Stimulated activated CD4-positive, alpha-beta T cell treated with anti-CD3 and anti-CD28 coated beads, Interleukin-2, amount 100 ng/mL, for 24 hours (primary cell): ENCODE measurements at places on chromosomes 1 and 21.

DNA sequence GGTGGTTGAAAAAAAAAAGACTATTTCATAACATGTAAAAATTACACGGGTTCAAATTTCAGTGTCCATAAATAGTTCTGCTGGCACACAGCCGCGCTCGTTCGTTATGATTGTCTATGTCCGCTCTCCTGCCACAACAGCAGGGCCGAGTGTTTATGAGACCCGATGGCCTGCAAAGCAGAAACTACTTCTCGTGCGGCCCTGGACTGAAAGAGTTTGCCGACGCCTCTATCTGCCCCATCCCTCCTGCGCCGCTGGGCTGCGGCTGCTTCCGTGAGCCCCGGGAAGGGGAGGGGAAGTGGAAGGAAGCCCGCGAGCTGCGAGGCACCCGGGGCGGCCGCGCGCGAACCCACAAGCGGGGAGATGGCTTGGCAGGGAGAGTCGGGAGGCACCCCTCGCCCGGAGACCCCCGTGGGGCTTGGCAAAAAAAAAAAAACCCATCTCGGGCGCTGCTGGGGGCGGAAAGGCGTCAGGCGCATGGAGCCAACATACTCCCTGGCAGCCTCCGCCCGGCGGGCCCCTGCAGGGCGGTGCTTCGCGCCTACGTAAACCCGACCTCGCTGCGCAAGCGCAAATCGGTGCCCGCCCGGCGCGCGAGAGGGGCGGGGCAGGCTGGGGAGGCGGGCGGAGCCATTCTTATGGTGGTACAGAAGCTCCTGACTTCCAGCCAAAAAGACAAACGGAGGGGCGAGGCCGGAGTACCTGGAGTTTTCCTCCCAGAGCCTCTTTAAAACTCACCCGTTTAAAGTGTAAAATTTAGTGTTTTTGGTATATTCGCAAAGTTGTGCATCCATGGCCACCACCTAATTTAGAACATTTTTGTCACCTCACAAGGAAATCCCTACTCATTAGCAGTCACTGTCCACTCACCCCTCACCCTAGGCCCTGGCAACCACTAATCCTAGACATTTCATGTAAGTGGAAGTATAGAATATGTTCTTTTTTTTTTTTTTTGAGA, 8.3 kb downstream of the SLC27A3 start:
- DNase-seq, result peak; percentile 92

DNA sequence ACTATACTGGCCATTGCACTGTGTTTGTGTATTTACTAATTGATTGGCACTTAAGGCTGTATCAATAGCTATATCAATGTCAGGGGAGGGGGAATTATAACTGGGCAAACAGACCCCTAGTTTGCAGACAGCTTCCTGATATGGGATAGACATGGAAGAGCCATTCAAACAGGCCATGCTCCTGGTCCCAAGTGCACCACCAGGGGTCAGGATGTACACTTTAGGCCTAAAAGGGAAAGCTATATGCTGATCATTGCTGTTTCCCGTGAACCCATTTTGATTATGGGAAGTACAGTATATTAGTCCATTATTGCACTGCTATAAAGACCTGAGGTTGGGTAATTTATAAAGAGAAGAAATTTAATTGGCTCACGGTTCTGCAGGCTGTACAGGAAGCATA, 124.9 kb upstream of the BACE2 start:
- DNase-seq, result no peak

- DNase-seq, result no peak
These were observed 28.4 kb upstream of the RCAN3 start for GRCh38 chr1:24474193-24474592.

DNA sequence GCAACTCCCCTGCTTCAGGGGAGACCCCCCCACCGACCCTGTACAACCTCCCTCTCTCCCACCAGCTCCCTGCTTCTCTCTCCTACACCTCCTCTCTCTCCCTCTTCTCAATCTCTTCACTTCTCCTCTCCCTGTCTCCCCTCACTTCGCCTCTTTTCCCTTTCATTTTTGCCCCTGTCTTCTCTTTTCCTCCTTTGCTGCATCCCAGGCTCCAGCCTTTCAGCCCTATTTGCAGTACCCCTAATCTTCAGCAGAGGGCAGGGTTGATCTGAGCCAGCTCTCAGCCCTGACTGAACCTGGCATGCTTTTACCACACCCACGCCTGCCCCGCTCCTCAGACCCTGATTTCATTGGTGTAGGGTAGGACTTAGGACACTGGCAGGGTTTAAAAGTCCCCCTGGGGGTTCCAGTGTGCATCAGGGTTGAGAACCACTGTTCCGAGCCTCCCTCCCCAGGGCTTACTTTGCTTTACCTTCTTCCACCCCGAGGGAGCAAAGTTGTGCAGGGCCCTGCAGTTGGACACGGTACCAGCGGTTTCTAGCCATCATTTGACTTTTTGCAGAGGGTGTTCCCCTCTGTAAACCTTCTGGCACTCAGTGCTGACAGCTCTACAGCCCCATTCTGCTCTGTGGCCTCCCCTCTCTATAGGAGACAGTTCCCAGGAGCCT, 67.3 kb upstream of the CNTN2 start:
- peak; percentile 65 for DNase-seq

- peak; percentile 23 for DNase-seq
These were observed at the start of gene SLC22A15 for GRCh38 chr1:115976062-115976920. Gene SLC22A15 (plus strand): TSS chr1:115976513. CDS start chr1:115976628, 115 bp downstream.
